ENCODE measurements at places on chromosomes 6 and 20.

DNA sequence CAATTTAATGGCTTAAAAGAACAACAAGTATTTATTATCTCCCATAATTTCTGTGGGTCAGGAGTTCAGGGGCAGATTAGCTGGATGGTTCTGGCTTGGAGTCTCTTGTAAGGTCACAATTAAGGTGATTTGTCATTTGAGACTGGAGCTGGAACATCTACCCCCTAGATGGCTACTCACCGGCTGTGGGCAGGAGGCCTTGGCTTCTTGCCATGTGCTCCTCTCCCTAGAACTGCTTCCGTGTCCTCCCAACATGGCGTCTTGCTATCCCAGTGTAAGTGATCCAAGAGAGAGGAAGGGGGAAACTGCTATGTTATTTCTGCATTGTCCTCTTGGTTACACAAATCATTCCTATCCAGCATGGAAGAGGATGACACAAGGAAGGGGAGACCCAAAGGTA, 210.2 kb upstream of the ECI2 start:
- no peak for DNase-seq

GRCh38 chr6:106974336-106974998, at the start of gene CD24:
TSS of gene CD24 (minus strand) at chr6:106974729. CDS start at chr6:106974646, 83 bp downstream.
- DNase-seq = peak; percentile 21

DNA sequence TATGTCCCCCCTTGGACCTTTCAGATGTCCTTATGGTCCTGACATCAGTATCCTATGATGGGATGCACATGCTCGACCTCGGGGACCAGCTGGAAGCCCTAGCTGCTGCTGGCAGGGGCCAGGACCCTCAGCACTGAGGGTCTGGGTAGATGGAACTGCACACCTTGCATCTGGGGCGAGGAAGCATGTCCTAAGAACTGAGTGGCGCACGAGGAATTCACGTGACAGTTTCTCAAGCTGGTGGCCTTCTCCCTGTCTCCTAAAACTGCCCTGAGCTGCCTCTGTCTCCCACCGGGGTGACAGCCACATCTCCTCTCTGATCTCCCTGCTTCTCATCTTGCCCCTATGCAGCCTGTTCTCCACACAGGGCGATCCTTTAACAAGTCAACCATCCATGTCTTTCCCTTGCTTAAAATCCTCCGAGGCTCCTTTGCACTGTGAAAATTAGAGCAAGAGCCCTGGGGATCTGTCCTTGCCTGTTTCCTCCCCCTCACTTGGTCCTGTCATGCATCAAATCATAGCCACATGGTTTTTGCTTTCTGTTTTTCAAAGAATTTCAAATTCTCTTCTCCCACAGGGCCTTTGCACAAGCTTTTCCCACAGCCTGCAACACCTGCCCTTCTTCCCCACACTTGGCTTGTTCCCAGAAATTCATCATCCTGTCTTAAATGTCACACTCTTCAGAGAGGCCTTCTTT, 107.7 kb downstream of the CDH26 start:
- DNase-seq = no peak

DNA sequence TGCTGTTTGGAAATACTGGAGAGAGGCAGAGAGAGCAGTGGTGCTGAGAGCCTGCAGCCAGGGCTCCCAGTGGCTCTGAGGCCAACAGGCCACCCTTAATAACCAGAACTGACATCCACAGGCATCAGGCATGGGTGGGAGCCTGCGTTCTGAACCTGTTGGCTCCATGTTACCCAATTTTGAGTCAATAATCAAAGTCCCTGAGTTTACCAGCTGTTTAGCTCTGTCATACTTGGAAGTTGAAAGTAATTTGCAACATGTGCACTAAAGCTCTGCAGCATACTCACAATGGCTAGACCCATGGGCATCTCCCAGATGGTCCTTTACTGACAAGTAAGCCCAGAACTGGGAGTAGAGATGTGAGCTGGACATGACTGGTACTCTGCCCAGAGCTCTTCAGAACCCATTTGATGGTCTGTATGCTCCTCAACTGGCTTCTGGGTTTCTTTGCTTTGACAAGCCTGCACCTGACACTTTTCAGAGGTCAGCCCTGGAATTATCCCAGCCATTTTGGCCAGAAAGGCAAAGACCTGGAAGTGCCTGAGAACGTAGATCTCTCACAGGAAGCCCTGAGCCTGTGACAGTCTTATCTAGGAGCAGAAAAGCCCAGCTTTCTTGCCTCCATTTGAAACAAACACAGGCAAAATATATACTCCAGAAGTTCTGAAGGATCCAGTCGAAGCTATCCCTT, 122.4 kb upstream of the CITED2 start:
- DNase-seq = no peak

GRCh38 chr6:31349301-31349700, 7.7 kb downstream of the HLA-B start:
- no peak for DNase-seq

- no peak for DNase-seq
These were observed 2.8 kb downstream of the TENT5A start for GRCh38 chr6:81749707-81750106.

DNA sequence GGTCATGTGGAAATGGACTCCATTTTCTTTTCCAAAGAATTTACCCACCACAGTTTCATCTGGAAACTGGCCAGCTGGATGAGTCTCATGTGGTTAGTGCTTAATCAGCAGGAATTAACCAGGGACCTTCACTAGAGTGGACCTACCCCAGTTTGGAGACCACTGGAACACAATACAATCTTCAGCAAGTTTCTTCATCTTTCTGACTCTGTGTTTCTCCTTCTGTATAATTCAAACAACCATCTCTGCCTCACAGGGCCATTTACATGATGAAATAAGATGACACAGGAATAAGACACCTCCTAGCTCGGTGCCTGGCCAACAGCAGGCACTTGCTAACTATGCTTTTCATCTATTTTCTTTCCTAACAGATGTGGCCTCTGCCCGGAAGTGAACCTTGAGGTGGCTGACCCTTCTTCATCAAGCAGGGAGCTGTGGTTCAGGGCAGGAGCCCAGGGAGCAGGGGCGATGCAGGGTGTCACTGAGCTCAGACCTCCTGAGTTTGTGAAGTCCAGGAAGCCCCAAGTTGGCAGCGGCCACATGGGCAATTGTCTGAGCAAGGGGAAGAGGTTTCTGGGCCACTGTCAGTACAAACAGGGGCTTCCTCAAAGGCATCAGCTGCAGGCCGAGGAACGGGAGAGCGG, 98.8 kb downstream of the SOD2 start:
- no peak for DNase-seq

GRCh38 chr6:56911847-56912246, 43.1 kb upstream of the BEND6 start:
- DNase-seq = no peak

- DNase-seq = no peak
These were observed 33.1 kb downstream of the MDFI start for GRCh38 chr6:41671376-41671775.

- no peak for DNase-seq
These were observed 137.3 kb downstream of the HDGFL1 start for GRCh38 chr6:22706651-22707050.

- peak; percentile 68 for DNase-seq
These were observed 124.1 kb upstream of the DST start for GRCh38 chr6:56766806-56767178.

DNA sequence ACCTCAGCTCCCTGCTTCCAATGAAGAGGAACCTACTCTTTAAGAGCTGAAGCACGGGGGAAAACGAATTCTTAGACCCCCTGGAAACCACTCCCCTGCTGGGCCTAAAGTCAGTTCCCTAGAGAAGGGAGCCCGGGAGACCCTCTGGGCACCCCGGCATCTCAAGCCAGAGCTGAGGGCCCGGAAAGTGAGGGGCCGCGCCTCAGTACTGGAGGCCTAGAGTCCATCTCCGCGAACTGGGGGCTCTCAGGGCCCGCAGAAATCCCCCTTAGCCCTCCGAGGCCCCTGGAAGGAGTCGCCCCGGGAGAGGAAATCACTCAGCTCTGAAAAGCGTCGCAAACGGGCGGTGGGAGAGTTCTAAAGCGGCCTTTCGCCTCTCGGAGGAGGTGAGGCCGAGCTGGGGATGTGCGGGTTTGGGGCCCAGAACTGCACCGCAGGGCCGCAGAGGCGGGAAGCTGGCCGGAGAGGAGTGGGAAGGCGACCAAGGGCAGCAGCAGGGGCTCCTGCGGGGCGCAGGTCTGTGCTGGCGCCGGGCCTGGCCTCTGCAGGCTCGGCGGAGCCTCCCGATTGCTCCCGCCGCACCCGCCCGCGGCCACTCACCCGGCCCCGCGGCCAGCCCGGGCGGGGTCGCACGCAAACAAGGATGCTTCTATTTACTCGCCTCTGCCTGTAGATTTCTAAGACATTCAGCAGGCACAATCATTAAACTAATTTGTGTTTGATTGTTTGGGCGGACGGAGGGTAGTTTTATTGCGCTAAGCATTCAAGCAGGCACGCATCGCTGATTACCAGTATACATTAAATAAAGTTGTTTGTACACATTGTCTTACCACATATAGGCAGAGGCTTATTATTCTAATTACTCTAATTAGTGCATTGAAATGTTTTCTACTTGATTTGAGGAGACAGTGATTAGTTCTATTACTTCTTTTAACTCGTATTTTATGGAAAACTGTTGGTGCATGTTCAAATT, 9.2 kb downstream of the POU3F2 start:
- no peak for DNase-seq

GRCh38 chr20:1423625-1424106, 30.8 kb upstream of the FKBP1A start:
- no peak for DNase-seq

DNA sequence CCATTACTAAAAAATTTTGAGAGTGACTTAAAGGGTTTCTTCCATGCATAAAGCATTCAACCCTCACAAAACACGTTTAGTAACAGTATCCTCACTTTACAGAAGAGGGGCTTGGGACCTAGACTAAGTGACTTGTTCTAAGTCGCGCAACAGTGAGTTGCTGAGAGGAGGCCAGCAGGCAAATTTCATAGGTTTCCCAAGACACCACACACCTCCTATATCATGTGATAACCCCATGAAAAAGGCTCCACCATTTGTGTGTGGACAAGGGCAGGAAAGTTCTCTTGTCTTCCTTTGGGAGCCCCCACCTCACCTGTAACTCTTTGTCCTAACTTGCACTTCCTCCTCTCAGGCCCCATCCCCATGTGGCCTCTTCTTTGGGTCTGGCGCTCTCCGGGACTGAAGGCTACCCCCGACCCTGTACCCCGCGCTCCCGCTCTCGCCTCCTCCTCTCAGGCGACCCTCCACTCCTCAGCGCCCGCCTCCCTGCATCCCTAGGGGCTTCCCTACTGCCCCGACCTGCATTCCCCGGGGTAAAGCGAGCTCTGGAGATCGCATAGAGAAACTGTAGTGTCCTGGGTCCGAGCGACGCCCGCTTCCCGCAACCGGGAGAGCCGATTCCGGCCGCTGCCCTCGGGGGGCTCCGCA, 392 bp downstream of the PSMB8 start:
- DNase-seq = no peak

DNA sequence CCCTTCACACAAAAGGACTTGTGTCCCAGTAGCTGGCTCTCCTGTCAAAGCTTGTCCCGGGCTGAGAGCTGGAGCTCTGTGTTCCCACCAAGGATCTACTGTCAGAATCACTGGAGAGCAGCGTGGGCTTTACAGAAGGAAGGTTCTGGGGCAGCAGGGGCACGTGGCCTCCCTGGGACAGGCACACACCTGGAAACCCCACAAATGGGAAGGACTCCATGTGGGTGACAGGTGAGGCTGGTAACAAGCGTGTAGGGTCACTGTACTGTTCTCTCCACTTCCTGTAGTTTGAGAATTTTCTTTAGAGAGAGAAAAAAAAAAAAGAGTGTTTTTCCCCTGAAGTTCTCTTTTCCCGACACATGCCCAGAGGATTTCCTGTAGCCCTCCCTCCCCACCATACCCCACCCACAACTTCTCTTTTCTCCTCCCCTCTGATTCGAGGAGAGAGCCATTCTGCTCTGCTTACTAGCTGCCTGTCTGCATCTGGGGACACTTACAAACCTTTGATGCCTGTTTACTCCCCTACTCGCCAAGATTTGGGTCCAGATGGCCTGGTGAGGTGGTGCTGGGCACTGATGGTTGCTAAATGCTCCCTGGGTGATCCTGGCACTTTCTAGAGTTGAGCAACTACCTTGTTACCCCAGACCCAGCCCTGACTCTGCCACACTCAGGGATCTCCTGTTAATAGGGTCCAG, 84.1 kb upstream of the SIRPA start:
- DNase-seq = no peak

DNA sequence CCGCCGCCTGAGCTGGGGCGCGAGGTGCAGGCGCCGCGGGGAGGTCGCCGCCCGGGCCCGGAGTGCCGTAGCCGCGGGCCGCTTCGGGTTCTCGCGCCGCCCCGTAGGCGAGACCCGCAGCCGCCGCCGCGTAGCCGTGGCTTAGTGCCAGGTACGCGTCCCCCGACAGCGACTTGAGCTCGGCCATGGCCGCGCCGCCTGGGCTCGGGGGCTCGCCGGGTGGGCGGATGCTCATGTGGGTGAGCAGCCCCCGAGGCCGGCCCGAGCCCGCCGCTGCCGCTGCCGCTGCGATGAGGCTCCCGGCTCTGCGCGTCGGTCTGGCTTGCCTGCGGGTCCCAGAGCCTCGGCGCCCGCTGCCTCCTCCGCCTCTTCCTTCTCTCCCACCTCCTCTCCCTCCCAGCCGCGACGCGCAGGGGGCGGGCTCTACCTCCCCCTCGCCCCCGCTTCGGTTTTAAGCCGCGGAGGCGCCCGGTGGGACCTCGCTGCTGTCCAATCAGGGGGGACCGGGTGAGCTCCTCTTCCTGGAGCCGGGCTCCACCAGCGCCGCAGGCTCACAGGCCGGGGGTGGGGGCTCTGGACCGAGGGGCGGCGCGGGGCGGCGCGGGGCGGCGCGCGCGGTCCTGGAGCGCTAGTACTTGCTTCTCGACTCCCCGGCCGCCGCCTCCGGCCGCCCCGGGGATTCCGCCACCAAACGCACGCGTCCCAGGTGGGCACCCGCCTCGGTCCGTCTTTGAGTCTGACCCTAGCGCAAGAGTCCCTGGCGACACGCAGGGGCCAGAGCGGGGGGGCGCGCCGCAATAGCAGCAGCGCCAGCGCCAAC, at the start of gene BHLHE23:
TSS of gene BHLHE23 (minus strand) at position 425 of the 820 bp plus-strand sequence. CDS start at position 235, 190 bp downstream.
- peak; percentile 74 for DNase-seq

DNA sequence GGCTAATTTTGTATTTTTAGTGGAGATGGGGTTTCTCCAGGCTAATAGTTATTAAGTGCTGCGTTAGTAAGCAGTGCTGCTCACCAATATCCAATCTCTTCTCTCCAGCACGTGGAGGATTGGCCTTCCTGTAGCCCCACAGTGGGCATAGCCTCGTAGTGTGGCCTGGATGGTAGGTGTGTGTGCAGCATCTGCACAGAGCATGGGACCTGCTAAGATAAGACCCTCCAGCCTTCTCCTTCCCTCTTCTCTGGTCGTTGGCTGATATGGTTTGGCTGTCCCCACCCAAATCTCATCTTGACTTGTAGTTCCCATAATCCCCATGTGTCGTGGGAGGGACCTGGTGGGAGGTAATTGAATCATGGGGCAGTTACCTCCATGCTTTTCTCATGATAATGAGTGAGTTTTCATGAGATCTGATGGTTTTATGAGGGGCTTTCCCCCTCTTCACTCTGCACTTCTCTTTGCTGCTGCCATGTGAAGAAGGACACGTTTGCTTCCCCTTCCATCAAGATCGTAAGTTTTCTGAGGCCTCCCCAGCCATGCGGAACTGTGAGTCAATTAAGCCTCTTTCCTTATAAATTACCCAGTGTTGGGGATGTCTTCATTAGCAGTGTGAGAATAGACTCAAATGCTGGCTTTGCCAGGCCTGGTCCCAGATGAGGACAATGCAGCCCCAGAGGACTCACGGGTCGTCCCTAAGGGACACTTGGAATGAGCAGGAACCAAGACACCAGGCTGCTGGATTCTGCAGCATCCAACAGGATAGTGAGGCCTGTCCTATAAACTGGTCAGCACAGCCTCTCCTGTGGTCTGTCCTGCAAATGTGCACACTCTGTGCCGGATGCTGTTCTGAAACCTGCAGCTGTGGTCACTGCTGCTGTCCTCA, 63.4 kb upstream of the AFDN start:
- DNase-seq = no peak
